ENCODE measurements at places on chromosomes 4 and X.

- peak; percentile 89 for DNase-seq
These were observed 205.6 kb upstream of the S100G start for GRCh38 chrX:16444353-16444752.

DNA sequence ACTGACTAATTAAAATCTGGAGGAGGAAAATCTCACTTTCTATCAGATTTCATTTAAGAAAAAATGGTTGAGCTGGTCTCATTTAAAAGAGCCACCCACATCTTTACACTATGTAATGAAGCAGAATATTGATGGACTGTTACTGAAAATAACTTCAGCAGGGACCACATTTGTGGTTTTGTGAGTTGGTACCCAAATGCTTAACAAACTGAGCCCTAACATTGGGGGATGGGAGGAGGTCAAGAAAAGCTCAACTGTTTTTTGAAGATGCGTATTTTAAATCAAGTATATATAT is 30.1 kb downstream of the HOPX start:
- DNase-seq, result no peak

GRCh38 chrX:14864631-14865030 is 8.2 kb downstream of the FANCB start:
- DNase-seq, result peak; percentile 76

DNA sequence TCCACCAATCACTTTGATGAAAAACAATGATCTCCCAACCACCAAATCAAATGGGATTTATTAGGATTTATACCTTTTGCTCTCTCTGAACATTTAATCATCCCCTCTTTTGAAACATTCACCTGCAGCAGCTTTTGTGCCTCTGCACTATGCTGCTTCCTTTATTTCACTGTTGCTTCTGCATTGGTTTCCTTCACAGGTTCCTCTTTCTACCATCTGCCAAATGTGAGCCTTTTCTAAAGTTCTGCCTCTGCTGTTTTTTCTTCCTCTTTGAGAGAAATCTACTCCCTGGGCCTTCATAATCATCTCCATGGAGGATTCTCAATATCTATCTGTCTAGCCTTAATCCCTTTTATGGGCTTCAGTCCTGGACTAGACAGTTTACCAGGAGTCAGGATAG is 24.7 kb downstream of the CUL4B start:
- DNase-seq, result no peak

DNA sequence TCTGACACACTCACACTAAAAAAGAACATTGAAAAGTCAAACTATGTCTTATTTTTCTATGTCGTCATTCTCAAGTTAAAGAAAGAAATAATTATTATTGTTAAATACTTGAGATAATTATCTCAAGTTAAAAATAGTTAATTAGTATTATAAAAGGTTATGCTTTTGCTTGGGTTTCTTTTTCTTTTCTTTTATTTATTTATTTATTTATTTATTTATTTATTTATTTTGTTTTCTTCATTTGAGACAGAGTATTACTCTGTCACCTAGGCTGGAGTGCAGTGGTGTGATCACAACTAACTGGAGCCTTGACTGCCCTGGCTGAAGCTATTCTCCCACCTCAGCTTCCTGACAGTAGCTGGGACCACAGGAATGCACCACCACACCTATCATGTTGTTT is 59.9 kb downstream of the UBQLN2 start:
- no peak for DNase-seq

Data from IMR-90 (cell line).